GF-D8 (cell line): ENCODE measurements at places on chromosomes 3 and 15.

DNA sequence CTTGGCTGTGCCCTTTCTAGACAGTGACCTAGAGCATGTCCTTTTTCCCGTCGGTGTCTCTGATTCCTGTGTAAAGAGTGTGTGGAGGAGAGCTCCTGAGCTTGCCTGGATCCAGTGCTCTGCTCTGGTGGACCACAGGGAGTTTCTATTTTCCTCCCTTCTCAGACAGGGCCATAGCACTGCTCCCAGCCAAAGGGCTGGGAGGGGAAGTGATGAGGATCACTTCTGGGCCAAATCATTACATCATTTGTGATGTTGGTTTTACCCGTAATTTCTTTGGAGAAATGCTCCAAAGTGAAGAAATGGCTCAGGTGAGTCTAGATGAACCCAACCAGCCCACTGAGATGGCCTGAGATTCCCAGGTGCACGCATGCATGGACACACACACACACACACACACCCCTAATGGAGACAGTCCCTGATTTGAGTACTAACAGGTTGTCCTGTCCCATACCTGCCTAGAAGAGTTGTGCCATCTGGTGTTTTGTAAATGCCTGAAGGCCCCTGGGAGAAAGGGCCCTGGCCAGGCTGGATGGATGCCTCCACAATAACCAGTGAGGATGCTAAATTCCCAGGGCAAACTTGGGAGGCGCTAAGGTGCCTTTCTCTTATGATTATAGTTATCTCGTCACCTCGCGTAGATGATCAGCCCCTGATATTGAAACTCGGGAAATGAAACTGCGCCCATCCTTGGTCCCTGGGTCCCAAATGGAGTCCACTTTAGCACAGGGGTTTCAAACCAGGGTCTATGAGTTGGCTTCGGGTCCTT lies 86.9 kb downstream of the ASB7 start:
- DNase-seq, result no peak

GRCh38 chr3:56251343-56251945 lies 216.8 kb downstream of the ERC2 start:
- DNase-seq, result no peak

GRCh38 chr15:59191855-59192237 lies 14.8 kb upstream of the LDHAL6B start:
- no peak for DNase-seq

GRCh38 chr3:130814691-130815472 lies 68.3 kb upstream of the PIK3R4 start:
- no peak for DNase-seq

GRCh38 chr3:13474776-13475303 lies 5.3 kb upstream of the HDAC11 start:
- no peak for DNase-seq

- DNase-seq, result no peak
Observed at GRCh38 chr3:179961703-179962078, 75.0 kb downstream of the PEX5L start.

GRCh38 chr3:170322566-170323269 lies 34.8 kb upstream of the SKIL start:
- DNase-seq, result no peak

- no peak for DNase-seq
Observed at GRCh38 chr3:172622916-172623700, 87.8 kb downstream of the NCEH1 start.

- no peak for DNase-seq
Observed at GRCh38 chr15:74752531-74752930, 3.9 kb downstream of the CYP1A2 start.

DNA sequence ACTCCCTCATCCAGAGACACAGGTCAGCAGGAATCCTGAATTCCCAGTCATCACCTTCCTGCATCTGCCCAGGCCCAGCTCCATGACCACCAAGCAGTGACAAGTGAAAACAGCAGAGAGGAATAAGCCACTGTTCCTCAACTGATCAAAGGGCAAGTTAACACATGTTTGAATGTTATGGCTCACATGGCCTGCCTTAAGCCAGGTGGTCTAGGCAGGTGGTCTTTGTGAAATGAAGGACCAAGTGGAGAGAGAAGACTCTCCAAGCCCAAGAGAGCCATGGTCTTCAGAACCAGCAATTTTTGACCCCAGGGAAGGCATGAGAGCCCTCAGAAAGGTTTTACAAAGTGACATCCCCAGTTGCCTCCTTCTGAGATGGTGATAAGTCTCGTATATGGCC lies 161.8 kb downstream of the EPHB1 start:
- no peak for DNase-seq
